ENCODE measurements at places on chromosomes 4 and X. TPM values are rescaled to one million over a fixed set of nuclear protein-coding genes. Genes with fewer than 3 reads are reported as not detected.
A peak's percentile ranks its signal among the peaks of the same experiment; 100 is the strongest.

The FAM236C gene
- not detected for polyA plus RNA-seq

GRCh38 chr4:15702941-15703403, at the start of gene BST1:
BST1 (plus strand) TSS chr4:15703065; CDS start chr4:15703145, 80 bp downstream.
- peak; percentile 45 for DNase-seq

DNA sequence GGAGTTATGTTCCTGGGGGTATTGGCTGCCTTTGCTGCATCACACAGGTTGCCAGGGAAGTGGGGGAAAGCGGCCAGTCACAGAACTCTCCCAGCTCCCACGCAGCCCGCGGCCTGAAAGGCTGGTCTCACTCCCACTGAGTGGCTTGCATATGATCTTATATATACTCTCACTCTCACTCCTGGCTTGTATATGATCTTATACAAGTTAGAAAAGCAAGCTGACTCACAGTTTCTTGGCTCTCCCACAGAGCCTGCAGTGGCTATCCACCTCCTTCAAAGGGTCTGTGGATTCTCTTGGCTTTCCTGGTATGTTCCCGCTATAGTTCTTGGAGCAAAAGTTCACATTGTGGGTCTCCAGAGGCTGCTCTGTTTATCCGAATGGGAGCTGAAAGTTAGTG, 833.5 kb upstream of the GALNTL6 start:
- no peak for DNase-seq

DNA sequence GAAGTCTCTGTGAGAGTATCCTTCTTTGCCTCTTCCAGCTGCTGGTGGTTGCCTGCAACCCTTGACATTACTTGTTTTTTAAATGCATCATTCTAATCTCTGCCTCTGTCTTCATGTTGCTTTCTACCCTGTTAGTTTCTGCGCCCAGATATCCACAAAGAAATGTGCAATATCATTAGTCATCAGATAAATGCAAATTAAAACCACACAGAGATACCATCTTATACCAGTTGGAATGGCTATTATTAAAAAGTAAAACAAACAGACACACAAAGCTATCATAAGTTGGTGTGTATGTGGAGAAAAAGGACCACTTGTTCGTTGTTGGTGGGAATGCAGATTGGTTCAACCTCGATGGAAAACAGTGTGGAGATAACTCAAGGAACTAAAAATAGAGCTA, 517.4 kb downstream of the FAT4 start:
- no peak for DNase-seq

The TRIML2 gene
- polyA plus RNA-seq: not detected

DNA sequence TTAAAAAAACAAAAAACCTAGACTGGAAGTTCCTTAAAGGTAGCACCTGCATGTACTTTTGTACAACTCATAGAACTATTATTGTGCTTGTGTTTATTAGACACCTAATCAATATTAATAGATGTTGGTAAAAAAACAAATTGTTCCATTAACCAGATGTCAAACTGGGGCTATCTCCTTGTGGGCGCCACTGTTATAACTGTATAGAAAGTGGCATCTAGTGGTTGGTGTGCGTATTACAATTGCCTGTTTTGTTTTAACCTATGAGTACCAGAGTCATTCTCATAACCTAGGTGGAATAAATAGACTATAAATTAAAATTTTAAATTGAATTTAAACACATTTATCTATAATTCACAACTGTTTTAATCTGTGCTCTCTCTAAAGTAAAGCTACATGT, 97.4 kb downstream of the COL4A5 start:
- DNase-seq: no peak

The EBP gene
- 68.3 TPM for polyA plus RNA-seq

- DNase-seq: no peak
These were observed 64.7 kb downstream of the NBDY start for GRCh38 chrX:56793521-56794320.

The WAS gene
- 3.0 TPM for polyA plus RNA-seq

The LIMCH1 gene
- 107 TPM for polyA plus RNA-seq

The FRAS1 gene
- polyA plus RNA-seq: 83.3 TPM

The MTMR8 gene
- polyA plus RNA-seq: 1.8 TPM

GRCh38 chr4:16916719-16917337, 18.4 kb upstream of the LDB2 start:
- DNase-seq: no peak

The UCHL1 gene
- 119 TPM for polyA plus RNA-seq

DNA sequence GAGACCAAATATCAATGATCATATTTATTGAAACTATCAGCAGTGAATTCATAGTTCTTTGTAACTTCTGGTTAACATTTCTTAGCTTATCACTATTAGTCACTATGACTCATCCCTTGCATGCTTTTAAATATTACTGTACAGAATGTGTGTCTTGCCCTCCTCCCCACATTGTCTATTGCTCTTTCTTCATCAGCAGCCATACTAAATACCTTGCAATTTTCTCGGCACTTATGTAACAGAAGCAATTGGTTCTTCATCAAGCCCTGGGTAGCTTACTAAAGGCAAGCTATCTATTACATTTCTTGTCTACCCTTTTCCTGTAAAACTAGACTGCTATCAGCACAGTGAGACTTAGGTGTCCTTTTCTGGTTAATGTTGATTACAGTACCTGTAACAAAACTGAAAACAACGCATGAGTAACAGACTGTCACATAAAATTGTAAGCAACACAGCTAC, 8.2 kb downstream of the KLHL4 start:
- DNase-seq: no peak

DNA sequence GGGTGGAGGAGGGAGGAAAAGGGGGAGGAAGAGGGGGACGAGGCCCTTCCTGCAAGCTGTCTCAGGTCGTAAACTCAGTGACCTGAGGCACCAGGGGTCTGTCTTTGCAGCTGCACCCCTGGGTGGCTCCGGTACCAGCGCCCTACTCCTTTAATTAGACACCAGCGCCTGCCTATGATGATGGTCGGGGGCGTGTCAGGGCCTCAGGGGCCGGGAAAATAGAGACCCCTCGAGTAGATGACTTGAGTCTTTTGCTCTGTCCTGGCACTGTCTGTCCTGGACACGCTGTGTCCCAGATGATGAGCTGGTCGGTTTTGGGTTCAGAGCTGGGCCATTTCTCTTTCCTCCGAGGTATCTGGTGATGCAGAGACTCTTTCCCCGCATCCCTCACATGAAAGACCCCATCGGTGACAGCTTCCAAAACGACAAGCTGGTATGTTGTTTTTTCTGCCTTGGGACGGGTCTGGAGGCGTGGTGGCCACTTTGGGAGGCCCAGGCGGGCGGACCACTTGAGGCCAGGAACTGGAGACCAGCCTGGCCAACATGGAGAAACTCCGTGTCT, 11.2 kb downstream of the SLC25A6 start:
- DNase-seq: no peak

The AREG gene
- polyA plus RNA-seq: 0.21 TPM

The NWD2 gene
- polyA plus RNA-seq: 0.18 TPM

DNA sequence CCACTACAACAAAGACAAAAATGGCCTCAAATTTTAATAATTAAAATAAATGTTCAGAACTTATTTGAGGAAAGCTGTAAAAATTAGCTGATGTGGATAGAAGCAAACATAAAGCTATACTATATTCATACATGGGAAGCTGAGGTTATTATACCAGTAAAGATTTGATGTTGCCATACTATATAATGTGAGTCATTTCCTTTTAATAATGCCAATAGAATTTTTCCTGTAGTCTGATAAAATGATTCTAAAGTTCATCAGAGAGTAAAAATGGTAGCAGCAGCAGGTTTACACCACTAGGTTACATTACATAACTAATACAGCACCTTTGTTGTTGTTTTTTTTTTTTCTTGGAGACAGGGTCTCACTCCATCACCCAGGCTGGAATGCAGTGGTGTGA, 45.5 kb upstream of the CYP2U1 start:
- DNase-seq: no peak

The FAM47E gene
- 10.4 TPM for polyA plus RNA-seq

- DNase-seq: no peak
These were observed 15.6 kb downstream of the DOK7 start for GRCh38 chr4:3478446-3479357.

GRCh38 chr4:126486377-126486776, 1146.4 kb upstream of the INTU start:
- DNase-seq: no peak

All from right renal cortex interstitium (tissue), 3 donors.